Stimulated activated CD4-positive, alpha-beta T cell treated with anti-CD3 and anti-CD28 coated beads, TNF-alpha, amount 100 ng/mL, for 4 hours (primary cell): ENCODE measurements at places on chromosomes 11 and 22.

GRCh38 chr11:64084951-64085710 is 49.4 kb downstream of the FLRT1 start:
- DNase-seq: no peak

- DNase-seq: no peak
Observed at GRCh38 chr22:20298110-20298802, 21.6 kb downstream of the DGCR6L start.

DNA sequence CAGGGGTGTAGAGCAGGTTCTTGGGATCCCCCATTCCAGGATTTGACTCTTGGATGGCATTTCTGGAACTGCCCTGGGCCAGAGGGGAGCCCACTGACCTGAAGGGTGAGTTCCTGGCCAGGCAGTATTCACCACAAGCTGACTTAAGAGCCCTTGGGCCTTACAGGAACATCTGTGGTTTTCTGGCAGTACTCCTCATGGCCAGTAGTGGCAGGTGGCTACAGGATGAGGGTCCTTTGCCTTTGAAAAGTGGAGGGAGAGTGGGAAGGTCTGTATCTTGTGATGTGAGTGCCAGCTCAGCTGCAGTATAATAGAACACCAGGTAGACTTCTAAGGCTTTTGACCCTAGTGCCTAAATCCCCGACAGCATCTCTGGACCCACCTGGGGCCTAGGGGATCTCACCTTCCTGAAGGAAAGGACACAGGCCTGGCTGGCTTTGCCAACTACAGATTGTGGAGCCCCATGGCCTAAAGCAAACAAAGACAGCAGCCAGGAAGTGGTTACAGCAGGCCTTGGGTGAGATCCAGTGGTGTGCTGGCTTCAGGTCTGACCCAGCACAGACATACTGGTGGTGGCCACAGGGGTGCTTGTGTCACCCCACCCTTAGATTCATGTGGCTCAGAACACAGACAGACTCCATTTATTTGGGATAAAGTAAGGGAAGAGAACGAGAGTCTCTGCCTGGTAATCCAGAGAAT is 9.0 kb downstream of the OR51S1 start:
- no peak for DNase-seq

DNA sequence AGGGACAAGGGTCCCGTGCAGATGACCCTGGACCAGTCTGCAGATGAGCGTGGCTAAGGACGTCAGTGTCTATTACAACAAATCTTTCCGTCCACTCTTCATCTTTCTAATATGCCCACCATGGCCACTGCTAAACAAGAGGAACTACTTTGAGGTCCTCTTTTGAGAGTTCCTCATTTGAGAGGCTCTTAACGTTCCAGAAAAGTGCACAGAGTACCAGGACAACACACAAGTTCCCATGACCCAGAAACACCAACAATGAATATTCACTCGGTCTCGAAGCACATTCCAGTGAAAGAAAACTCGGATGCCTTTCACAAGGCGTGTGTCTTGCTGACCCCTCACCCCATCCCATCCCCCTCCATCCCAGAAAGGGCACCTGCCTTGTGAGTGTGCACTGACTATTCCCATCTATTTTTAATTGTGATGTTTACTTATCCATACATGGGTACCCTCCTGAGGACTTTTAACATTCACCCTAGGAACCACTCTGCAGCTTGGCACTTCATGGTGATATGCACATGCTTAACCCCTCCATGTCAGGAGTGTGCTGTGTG is 157.0 kb downstream of the SHANK2 start:
- DNase-seq: no peak

DNA sequence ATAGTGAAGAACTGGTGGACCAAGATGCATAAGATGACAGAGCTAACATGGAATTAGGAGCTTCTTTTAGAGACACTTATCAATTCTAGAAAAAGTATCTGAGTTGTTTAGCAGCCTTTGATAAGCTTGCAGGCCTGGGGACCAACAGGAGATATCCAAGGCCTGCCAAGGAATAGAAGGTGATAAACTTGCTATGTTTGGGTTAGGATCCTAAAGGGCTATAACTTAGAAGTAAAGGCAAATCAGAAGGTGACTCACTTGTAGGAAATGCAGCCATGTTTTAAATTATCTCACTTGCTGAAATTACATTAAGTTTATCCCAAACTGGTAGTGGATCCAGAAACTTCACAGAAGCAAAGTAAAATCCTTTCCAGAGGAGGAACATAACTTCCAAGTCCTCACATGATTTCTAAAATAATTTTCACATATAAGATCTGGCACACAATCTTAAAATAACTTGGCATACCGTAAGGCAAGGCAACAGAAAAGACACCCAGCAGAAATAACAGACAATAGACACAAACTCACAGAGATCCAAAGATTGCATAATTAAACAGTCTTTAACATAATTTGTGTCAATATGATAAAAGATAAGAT is 69.6 kb upstream of the TEAD1 start:
- DNase-seq: no peak

DNA sequence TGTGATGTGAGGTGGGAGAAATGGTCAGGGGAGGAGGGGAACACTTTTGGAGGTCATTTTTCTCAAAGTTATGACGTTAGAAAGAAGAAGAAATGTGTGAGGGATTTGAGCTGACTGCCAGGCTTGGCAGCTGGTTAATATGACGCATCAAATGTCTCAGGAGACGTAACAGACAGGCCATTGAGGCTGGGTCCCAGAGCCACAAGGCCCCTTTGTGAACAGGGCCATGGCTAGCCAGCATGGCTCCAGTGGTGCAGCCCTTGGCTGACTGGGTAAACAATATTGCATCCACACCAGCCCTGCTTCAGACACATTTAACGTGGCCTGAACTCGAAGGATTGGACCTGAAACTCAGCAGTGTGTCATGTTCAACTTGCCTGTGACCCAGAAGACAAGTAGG is 34.3 kb downstream of the AMOTL1 start:
- DNase-seq: no peak

DNA sequence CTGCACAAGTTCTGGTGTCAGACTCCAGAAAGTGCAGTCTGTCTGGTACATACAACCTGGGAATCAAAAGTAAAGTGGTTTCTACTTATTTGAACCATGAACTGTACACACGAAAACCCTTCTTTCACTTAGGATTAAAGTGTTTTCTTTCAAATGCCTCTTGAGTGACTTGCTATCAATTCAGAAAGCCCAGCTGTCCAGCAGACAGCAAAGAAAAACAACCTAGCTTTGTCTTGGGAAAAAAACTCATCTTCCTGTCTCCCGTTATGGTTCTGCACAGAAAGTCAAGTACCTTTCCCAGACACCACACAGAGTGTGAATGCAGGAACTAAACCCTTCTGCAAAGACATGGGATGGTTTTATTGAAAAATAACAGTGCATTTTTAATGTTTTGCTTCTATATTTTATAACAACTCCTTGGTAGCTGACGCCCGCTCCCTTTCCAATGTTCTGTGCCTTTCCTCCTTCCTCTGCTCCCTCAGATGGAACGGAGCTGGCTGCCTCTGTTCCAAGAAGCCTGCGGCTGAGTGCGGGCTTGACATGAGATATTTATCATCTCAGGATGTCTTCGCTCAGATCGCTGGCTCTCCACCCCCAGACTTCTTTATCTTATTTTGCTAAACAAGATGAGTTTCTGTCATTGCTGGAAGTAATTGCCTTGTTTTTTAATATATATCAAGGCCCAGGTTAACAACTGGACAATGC is 322.3 kb upstream of the B3GAT1 start:
- DNase-seq: no peak

GRCh38 chr11:63840356-63841060 is 1.6 kb downstream of the MARK2 start:
- no peak for DNase-seq

DNA sequence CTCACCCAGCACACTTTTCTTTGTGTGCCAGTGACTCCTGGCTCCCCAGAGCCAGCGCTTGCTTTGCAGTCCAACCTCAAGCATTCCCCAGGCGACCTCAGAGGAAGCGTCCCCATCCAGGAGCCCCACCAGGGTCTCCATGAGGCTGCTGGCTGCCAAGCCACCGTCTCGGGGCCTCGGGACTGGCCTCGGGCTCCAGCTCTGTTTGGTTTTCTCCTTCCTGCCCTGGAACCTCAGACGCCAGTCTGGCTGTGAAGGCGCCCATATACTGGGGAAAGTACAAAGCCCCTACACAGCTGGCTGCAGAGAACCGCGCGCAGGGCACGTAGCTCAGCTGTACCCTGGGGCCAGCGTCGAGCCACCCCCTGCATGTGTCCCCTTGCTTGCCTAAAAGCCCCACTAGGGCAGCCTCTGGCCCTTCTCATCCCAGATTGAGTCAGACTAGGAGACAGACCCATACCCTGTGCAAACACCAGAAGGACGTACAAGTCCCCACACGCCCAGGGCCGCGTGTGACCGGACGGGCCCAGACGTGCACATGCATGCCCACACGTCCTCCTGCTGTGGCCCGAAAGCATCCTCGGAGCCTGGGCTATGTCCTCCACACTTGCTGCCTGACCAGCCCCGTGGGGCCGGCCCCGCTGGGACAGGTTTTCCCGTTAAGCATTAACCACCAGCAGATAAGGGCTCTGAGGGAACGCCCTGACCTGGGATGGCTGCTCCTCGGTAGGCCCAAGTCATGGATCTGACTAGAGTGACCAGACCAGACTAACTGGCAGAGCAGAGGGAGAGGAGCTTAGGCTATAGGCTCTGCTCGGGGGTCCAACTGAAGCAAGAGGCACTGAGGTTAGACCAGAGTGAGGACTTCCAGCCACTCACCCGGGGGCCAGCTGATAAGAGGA is 4.2 kb upstream of the SYT8 start:
- DNase-seq: no peak

- DNase-seq: no peak
Observed at GRCh38 chr11:101428918-101429317, 154.9 kb downstream of the TRPC6 start.

DNA sequence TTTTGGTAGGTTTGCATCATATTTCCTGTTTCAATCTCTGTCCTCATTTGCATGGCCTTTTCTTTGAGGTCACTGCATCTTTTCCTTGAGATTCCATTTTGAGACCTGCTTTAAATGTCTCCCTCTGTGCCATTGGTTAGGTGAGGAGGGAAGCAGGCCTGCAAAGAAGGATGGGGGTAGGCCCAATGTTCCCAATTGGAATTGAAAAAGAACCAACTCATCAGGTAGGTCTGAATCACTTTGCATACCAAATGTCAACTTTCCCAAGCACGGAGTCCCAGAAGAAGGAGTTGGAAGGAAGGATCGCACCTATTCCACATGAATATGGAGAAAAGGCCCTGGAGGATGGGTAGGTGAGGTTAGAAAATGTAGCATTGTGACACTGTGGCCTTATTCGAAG is 318.5 kb downstream of the BLID start:
- DNase-seq: no peak

DNA sequence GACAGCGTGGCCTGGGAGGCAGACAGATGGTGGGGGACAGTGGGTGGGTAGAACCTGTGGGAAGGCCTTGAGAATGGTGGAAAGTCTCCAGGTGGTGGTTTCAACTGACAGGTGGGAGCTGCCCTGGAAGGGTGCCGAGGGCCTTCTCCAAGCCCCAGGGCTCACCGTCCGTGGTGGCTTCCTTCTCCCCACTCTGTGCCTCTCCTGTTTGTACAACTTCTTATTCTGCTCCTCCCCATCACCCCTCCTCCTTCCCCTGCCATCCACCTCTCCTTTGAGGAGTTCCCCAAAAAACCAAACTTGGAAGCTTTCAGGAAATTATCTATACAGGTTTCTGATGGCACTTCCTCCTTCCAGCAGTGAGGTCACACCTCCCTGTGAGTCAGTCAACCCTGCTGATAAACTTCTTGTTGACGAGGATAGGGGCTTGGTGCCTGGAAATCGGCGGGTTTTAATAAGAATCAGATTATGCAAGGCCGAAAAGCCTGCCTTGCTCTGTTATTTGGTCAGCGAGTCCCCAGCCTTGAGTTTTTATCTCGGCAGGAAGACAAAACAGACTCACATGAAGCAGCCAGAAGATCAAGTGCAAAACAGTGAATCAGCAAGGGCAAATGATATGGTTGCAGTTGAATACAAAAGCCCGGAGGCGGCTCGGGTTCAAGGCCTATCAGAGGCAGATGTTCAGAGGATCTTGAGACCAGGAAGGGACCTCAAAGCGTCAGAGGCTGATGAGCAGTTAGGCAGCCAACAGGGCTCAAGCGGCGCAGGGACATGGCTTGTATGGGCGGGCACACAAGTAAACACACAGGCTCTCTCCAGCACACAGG is 9.5 kb upstream of the ST3GAL4 start:
- no peak for DNase-seq

- no peak for DNase-seq
Observed at GRCh38 chr11:96783311-96783710, 393.5 kb downstream of the JRKL start.

DNA sequence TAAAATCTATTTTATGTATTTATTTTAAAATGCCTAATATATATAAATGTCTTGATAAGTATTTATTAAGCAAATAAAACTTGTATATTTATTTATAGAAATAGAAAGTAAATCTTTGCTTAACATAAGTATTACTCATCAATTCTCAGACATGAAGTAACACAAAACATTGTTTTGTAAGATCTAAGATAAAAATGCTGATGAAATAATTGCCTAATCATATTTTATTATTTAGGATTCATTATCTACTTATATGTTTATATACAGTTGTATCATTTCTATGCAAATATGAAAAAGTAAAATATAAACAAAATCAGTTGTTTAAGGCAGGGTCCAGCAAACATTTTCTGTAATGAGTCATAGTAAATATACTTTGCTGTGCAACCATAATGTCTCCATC is 507.8 kb upstream of the CNTN5 start:
- DNase-seq: no peak

GRCh38 chr11:134646561-134646960 is 234.5 kb upstream of the B3GAT1 start:
- DNase-seq: no peak

DNA sequence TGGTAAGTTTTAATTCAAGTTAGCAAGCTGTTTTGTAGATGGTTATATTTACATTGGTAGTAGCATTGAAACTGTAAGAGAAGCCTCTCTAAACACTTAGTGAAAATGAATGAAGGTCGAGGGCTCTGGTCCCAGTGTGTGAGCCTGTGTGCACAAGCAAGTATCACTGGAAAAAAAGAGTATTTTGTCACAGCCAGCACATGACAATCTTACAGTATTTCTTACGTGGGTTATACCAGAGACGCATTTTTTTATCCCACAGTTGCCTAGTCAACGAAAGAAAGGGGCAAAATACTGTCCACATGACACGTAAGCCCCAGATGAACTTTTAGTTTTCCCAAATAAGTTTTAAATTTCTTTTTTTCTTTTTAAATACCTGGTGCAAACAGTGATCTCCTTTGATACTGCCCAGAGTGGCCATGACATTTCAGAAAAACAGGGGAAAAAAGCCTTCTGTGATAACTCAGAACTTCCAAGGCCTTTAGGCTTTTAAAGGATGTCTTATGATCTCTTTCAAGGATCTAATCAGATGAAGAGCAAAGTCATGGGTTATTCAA is 23.5 kb downstream of the RAB38 start:
- DNase-seq: no peak

DNA sequence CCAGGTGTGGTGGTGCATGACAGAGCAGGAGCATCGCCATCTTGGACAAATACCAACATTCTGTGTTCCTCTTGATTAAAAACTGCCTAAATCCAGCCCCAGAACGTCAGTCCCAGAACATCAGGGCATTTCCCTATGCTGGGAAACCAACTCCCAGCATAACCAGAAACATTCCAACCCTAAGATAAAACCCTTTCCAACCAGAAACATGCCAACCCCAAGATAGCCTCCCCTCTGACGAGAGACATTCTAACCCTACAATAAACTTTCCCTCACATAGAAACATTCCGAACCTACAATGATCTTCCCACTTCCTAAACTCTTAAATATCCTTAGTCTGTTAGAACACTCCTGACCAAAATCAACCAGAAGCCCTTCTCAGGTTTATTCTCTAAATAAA is 11.6 kb downstream of the PLAAT4 start:
- DNase-seq: no peak
